Calu3 (cell line): ENCODE measurements at places on chromosomes 6 and 20. TPM values are rescaled to one million over a fixed set of nuclear protein-coding genes. Genes with fewer than 3 reads are reported as not detected.

DNA sequence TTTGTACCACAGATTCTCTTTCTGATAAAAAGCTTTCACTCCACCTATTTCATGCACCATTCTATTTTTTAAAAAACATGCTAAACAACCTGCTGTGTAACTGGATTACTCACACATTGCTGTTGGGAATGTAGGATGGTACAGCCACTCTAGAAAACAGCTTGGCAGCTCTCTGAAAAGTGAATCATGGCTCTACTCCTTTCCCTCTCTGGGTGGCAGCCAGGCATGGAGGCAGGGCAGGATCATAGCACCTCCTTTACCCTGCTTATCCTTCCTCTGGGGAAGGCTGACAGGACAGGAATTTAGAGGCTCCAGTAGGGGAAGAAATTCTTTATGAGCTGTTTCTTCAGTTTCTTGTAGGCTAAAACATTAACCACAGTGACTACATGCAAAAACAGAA, 6.7 kb upstream of the VNN2 start:
- H3K36me3 ChIP-seq: no peaks in the 10 kb centered on the region
- no peak overlapping the region for H3K4me3 ChIP-seq
- peak overlapping the region; percentile 89 for H3K27ac ChIP-seq
- peak; percentile 68 for DNase-seq

EPPIN gene
- total RNA-seq: not detected in 2 replicates

GRCh38 chr20:41308726-41309413, 8.7 kb downstream of the ZHX3 start:
- no peaks in the 10 kb centered on the region for H3K36me3 ChIP-seq
- H3K27ac ChIP-seq: no peak overlapping the region
- H3K4me3 ChIP-seq: no peak overlapping the region
- no peaks in the 10 kb centered on the region for H3K27me3 ChIP-seq
- H3K4me1 ChIP-seq: no peaks in the 10 kb centered on the region
- no peak for DNase-seq

BHLHE23 gene
- not detected in 2 replicates for total RNA-seq

DNA sequence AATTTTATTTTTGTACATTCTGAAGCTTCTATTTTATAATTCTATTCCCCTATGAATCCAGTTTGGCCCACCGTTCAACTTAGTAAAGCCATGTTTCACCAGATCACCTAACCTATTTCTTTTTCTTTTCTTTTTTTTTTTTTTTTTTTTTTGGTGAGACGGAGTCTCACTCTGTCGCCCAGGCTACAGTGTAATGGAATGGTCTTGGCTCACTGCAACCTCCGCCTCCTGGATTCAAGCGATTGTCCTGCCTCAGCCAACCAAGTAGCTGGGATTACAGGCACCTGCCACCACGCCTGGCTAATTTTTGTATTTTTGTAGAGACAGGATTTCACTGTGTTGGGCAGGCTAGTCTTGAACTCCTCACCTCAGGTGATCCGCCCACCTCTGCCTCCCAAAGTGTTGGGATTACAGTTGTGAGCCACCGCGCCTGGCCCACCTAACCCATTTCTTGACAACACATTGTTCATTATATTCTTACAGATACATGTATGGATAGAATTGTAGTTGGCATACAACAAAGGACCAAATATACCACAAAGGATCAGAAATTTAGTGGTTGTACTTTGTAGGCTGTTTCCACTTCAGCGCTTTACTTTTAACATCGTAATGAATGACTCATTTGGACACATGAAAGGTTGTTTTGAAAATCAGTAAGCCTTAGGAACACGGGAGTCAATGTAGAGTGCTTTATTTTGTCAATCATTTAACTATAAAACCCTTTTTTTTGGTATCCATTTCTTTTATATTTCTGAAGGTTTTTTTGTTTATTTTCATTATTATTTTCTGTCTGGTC, 63.2 kb downstream of the GJA1 start:
- peaks cover 35% of the 10 kb centered on the region for H3K4me1 ChIP-seq
- no peak overlapping the region for H3K4me3 ChIP-seq
- H3K27ac ChIP-seq: no peak overlapping the region

DNA sequence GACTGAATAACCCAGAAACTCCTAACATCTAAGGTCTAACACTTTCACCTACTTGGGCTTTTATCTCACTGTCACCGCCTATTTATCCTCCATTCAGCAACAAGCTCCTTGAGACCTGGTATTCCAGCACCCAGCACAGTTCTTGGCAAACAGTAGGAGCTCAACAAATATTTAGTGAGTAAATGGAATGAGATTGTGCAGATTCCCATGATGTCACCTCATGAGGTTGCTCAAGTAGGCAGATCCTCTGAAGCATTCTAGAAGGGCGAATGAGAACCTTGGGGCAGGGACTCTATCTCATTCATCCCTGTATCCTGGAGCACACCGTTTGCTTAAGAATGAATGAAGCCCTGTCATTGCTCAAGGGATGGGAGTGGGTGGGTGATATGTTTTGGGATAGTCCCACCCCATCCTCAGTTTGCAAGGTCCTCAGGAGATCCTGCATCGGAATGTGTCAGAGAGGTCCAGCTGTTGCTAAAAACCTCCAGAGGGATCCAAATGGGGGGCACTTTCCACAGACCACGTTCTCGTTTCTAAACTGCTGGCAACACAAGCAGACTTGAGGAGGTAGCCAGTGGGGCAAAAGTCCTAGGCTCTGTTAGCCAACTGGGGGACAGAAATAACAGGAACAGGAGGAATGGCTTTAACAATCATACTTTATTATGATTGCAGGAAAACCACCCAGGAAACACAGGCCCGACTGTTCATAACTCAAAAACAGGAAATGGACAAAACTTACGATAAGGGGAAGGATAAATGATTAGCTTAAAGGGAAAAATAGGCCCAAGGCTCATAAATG, 42.0 kb downstream of the EDN1 start:
- peak overlapping the region; percentile 92 for H3K27ac ChIP-seq
- H3K36me3 ChIP-seq: peaks cover 20% of the 10 kb centered on the region
- no peaks in the 10 kb centered on the region for H3K27me3 ChIP-seq
- H3K4me1 ChIP-seq: peaks cover 46% of the 10 kb centered on the region
- DNase-seq: peak; percentile 47

FRMD1 gene
- total RNA-seq: not detected in 2 replicates

DNA sequence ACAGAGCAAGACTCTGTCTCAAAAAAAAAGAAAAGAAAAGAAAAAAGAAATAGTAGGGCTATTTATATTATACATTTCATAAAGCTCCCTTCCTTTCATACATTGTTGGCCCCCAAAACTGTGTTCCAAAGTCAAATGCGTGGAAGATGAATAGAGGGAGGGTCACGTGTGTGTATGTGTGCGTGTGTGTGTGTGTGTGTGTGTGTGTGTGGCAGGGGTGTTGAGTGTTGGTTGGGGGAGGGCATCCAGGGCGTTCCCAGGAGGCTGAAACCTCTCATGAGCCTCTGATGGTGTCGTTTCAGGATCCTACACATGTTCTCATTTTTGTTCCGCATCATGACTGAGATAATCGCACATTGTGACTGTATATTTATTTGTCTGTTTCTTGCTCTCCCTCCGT, 7.8 kb upstream of the BPIFB1 start:
- peaks cover 10% of the 10 kb centered on the region for H3K36me3 ChIP-seq
- DNase-seq: no peak
- H3K27me3 ChIP-seq: no peaks in the 10 kb centered on the region
- peaks cover 82% of the 10 kb centered on the region for H3K4me1 ChIP-seq

DNA sequence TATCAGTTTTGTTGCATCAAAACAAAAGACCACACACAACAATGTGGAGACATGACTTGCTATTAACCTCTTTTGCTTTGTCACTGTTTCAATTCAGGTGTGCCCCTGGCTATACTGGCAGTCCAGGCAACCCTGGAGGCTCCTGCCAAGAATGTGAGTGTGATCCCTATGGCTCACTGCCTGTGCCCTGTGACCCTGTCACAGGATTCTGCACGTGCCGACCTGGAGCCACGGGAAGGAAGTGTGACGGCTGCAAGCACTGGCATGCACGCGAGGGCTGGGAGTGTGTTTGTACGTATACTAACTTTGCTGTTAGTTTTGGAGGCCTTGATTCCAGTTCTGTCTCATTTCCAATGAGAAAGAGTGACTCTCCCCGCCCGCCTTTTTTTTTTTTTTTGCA, 356.9 kb downstream of the ARHGAP18 start:
- DNase-seq: peak; percentile 21
- peaks cover 16% of the 10 kb centered on the region for H3K4me1 ChIP-seq
- H3K4me3 ChIP-seq: no peak overlapping the region
- H3K36me3 ChIP-seq: no peaks in the 10 kb centered on the region
- no peaks in the 10 kb centered on the region for H3K27me3 ChIP-seq

DPM1 gene
- 87.3 and 89.1 TPM in 2 replicates for total RNA-seq

VNN1 gene
- total RNA-seq: 12.4 and 13.3 TPM in 2 replicates
